ENCODE measurements at places on chromosomes 7 and 10. TPM values are rescaled to one million over a fixed set of nuclear protein-coding genes. Genes with fewer than 3 reads are reported as not detected.

- DNase-seq = no peak
Measured at GRCh38 chr7:29547421-29547820, 16.2 kb upstream of the PRR15 start.

- DNase-seq = no peak
Measured at GRCh38 chr7:142104550-142105527, 6.7 kb upstream of the MGAM2 start.

GRCh38 chr10:99758211-99758891 lies 24.1 kb upstream of the ABCC2 start:
- DNase-seq = no peak

The CHST15 gene
- total RNA-seq = 68.1 TPM

- DNase-seq = no peak
Measured at GRCh38 chr10:570628-571163, 118.8 kb downstream of the DIP2C start.

DNA sequence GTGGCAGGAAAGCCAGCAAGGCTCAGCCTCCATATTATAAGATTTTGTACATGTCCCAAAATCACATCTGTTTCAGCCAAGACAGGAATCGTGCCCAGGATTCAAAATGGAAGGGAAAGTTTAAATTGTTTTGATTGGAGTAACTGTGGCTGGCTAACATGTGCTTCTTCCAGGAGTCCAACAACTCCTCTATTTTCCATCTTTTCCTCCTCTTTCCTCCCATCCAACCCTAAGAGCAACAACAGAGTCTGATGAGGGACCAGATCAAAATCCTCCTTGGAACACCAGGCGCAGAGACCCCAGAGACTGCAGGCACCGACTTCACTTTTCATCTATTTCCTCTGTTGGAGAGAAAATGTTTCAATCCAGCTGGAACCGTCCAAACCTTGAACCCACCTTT lies 36.0 kb upstream of the SVIL start:
- DNase-seq = no peak

GRCh38 chr10:116138897-116139296 lies 134.1 kb downstream of the GFRA1 start:
- DNase-seq = no peak

GRCh38 chr10:32132357-32132946 lies 76.2 kb upstream of the KIF5B start:
- DNase-seq = no peak
